ENCODE measurements at places on chromosomes 1 and 21. TPM values are rescaled to one million over a fixed set of nuclear protein-coding genes. Genes with fewer than 3 reads are reported as not detected.
A peak's percentile ranks its signal among the peaks of the same experiment; 100 is the strongest.

U2AF1 gene
- total RNA-seq, result 8.7 TPM

GRCh38 chr21:25944082-25944481, 209.3 kb downstream of the GABPA start:
- DNase-seq, result no peak

- no peak for DNase-seq
These were observed 3.4 kb upstream of the LAMB3 start for GRCh38 chr1:209655411-209656231.

GRCh38 chr1:27773826-27774445, 917 bp downstream of the STX12 start:
- DNase-seq, result peak; percentile 80

GRCh38 chr1:226038661-226039060, 23.9 kb upstream of the H3-3A start:
- DNase-seq, result no peak

- peak; percentile 57 for DNase-seq
These were observed 40.6 kb upstream of the CD46 start for GRCh38 chr1:207711285-207711684.

- no peak for DNase-seq
These were observed 209.8 kb downstream of the TM2D1 start for GRCh38 chr1:61515096-61515495.

- no peak for DNase-seq
These were observed 276.1 kb downstream of the RPS6KC1 start for GRCh38 chr1:213327017-213327667.

DNA sequence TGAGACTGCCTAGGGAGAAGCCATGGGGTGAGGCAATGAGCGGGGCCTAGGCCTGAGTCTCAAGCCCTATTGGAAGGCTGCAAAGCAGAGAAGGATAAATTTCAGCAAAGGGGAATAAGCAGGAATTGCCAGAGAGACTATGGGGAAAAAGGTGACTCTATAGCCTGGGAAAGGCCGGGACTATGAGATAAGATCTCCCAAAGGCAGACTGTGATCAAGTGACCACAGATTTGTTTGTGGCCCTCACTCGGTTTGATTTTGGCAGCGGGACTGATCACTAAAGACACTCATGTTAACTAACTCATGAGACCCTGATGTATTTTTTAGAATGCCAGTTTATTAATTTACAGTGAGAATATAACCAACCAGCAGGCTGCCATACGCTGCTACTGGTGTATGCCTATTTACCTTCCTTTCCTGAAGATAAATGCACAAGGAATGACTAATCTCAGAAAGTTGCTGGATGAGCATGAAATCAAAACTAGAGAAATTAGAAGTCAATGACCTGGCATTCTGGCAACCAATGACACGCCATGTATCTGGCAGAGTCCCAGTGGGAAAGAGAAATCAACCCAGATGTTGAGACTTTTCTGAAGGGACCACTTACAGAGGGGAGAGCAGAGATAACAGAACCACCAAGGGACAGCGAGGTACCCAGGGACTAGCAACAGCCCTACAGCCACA, 4.3 kb downstream of the HSF2BP start:
- no peak for DNase-seq

OLFM3 gene
- not detected for total RNA-seq

DNA sequence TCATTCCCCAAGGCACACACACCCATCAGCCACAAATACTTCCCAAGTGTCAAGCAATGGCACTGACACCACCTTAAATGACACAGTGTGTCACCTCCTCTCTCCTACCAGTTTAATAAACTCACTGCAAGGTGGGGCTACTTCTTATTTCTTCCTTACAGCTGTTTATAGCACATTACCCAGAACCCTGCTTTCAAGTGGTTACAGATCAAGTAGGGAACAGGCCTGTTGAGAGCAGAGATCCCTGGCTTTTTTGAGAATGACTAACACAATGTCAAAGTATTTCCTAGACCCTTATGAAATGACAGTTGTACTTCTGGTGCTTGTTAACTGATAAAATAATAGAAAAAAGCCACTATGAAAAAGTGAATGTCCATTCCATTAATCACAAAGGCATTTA, 19.8 kb downstream of the ZBTB17 start:
- DNase-seq, result no peak

GRCh38 chr1:116152577-116152943, 41.4 kb downstream of the MAB21L3 start:
- DNase-seq, result no peak

- DNase-seq, result no peak
These were observed 188.9 kb downstream of the RHOU start for GRCh38 chr1:228923973-228924686.

GRCh38 chr1:109773203-109773899, 9.6 kb upstream of the EPS8L3 start:
- peak; percentile 91 for DNase-seq

DNA sequence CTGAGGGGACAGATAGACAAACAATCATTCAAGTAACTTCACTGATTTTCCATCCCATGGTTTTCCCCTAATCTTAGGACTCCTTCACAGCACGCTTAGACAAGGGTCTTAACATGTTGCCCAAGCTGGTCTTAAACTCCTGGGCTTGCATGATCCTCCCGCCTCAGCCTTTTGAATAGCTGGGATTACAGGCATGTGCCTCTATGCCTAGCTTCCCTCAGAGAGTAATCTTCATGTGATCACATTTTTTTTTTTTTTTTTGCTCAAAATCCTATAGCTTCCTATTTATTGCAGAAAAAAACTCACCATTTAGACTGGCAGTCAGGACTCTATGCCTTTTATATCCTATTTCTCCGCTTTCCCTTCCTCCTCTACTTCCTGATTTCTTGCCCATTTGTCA, 90.4 kb upstream of the DPH5 start:
- DNase-seq, result no peak

TGFBR3 gene
- total RNA-seq, result 7.4 TPM

- DNase-seq, result no peak
These were observed 16.1 kb downstream of the CLCN6 start for GRCh38 chr1:11822091-11822490.

LCE1B gene
- total RNA-seq, result not detected

GLRX2 gene
- total RNA-seq, result 29.4 TPM

DNA sequence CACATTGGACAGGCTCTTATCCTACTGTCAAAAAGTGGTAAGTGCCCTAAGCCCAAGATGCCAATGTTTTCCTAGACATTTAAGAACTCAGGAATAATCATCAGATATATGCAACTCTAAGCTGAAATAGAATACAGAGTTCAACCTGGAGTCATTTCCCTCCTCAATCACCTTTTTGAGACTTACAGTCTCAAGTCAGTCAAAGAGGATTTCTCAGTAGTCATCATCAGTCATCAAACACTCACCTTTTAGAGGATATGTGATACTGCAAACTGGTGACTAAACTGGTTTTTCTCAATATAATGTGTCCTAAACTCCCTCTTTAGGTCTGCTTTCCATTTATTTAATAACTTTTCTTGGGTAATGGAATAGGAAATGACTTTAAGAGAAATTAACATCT, 145.3 kb upstream of the ADAMTS5 start:
- DNase-seq, result no peak

OR2L2 gene
- 0.07 TPM for total RNA-seq

- peak; percentile 81 for DNase-seq
These were observed 797 bp downstream of the WDR47 start for GRCh38 chr1:109040989-109041620.

DNA sequence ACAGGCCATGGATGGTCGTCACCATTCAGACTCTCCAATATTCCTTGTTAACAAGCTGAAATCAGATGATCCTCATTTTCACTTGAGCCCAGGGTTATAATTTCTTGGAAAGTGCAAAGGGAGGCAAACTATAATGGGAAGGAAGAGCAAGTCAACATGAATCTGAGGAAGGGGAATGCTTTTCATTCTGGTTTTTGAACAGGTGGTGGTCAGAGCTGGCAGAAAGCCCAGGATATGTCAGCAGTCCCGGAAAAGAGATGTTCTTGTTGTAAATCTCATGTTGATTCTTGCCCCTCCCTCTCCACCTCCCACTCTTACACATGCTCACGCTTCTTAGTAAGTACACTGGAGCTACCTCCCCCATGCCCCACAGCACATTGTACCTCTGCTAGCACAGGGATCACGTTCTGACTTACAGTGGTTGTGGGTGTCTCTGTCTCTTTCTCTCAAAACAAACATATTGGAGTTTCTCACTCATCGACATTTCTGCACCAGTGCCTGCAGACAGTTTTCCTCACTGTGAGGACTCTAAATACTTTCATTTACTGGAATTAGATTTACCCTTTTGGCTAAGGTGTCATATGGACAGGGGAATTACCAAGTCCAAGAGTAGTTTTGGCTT, 77.6 kb downstream of the XCL2 start:
- peak; percentile 75 for DNase-seq

- DNase-seq, result no peak
These were observed 25.7 kb downstream of the CTH start for GRCh38 chr1:70436622-70437251.

DNA sequence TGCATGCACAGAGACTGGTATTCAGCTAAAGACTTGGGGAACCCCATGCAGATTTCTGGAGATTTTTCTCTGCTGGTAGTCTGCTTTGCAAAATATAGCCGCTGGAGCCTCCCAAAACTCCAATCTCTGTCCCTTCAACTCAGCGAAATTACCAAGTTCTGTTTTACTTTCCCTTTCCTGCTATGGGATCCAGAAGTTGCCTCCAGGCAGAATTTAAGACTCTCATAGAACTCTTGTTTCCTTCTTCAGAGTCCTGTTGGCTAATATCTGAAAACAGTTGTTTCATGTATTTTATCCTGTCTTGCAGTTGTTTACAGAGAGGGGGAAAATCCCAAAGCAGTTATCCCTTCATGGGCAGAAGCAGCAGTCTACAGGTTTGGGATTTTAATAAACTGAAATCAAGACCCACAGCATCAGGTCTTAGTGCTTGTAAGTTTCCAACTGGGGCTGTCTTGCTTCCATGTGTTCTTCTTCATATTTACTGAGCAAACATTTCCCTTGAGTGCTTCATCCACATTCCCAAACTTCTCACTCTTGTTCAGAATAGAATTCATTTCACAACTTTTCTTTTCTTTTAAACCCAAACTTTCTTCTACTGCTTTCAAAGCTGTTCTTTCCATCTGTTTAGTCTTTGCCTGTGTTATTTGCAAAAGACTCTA, 221.3 kb upstream of the DMRTA2 start:
- no peak for DNase-seq

DNA sequence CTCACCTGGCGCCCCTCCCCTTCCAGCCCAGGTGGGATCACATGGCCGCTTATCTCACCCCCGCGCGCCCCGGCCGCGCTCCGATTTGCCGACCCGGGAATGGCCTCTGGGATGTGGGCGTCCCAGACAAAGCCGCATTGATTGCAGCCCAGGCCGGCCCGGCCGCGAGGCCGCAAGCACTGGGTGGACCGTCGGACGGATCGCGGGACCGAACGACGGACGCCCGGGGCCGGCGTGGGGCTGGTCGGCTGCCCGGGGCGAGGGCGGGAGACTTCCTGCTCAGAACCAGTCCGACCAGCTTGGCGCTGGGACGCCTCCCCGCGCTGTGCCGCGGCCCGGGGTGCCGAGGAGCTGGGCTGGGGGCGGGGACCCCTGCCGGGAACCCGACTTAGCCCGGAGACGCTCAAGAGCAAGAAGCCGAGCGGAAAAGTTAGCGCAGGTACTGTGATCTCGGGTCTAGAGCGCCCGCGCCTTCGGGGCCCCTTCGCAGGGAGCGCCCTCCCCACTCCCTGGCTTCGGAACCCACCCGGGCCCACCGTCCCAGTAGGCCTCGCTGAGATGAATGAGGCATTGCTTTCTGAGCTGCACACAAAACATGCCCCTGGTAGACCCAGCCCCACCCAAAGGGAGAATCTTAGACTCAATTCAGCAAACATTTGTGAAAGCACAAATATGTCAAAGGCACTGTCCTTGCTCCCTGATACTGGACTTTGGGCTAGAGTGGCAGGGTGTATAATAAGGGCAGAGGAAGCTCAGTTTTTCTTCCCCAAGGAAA, 415 bp upstream of the LAD1 start:
- no peak for DNase-seq

DNA sequence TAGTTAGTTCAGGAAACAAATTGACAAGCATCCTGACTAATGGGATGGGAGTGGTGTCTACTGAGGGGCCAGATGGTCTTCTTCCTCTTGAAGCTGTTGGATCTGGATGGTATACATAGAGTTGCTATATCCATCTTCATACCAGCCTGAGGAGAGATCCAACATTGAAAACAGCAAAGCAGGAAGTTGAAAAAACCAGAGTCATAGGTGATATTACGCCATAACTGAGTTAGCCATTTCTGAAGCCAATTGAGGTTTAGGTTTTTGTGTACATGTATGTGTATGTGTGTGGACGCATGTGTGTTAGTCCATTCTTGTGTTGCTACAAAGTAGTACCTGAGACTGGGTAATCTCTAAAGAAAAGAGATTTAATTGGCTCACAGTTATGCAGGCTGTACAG, 2.3 kb upstream of the TSPAN2 start:
- no peak for DNase-seq

CELA2A gene
- total RNA-seq, result not detected

All from activated CD4-positive, alpha-beta T cell treated with anti-CD3 and anti-CD28 coated beads, Interleukin-2, amount 10 ng/mL, durations not matched to agents 24 days and 14 days (primary cell).